Activated B cell treated with CpG ODN at 0.5 μM for 24 hours (primary cell): ENCODE measurements at places on chromosomes 4 and X. TPM values are rescaled to one million over a fixed set of nuclear protein-coding genes. Genes with fewer than 3 reads are reported as not detected.

The WNK3 gene
- total RNA-seq: 0.40 and 0.46 TPM in 2 replicates

The FAM9A gene
- total RNA-seq: not detected in 2 replicates

The RAB33A gene
- 6.9 and 8.0 TPM in 2 replicates for total RNA-seq

The KDR gene
- not detected in 2 replicates for total RNA-seq

The CYLC1 gene
- not detected in 2 replicates for total RNA-seq

The FHL1 gene
- total RNA-seq: 2.6 and 6.4 TPM in 2 replicates

The GYPE gene
- 3.7 and 4.0 TPM in 2 replicates for total RNA-seq

DNA sequence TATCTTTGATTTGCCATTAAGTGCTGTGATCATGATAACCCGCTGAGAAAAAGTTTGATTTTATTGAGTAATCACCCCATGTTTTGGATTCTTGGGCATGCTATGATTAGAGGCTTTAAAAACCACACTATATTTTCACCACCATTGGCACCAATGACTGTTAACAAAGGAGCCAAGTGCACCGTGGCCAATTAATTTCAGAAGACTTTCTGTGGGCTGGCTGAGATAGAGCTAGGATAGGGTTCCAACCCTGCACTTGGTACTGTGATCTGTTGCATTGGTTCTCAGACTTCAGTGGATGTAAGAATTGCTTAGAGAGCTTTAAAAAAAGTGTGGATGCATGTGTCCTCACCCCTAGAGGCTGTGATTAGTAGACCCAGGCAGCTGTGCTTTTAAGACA, 32.4 kb downstream of the OCRL start:
- peaks cover 44% of the 10 kb centered on the region for H3K36me3 ChIP-seq
- no peak overlapping the region for H3K27ac ChIP-seq
- H3K4me1 ChIP-seq: no peaks in the 10 kb centered on the region

- H3K36me3 ChIP-seq: peaks cover 58% of the 10 kb centered on the region
- peaks cover 6% of the 10 kb centered on the region for H3K4me1 ChIP-seq
- no peak overlapping the region for H3K4me3 ChIP-seq
- no peak overlapping the region for H3K27ac ChIP-seq
Observed at GRCh38 chrX:155235891-155236290, 19.6 kb downstream of the VBP1 start.

DNA sequence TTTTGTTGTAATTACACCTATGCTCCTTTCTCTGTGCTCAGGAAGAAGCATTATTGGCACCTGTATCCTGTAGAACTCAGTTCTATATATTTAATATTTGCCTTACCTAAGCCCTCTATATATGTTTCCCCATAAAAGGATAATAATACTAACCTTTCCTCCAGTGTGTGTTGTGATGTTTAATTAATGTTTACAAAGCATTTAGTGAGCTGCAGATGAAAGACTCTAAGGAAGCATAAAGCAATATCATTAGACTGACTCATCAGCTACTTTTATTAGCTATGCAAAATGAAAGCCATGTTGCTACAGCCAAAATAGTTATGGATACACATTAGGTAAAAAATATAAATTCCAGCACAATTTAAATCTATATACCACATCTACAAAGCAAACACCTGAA, 93.6 kb upstream of the PTPN13 start:
- H3K4me1 ChIP-seq: no peaks in the 10 kb centered on the region
- no peak overlapping the region for H3K27ac ChIP-seq
- H3K27me3 ChIP-seq: peaks cover 16% of the 10 kb centered on the region
- H3K4me3 ChIP-seq: no peak overlapping the region

DNA sequence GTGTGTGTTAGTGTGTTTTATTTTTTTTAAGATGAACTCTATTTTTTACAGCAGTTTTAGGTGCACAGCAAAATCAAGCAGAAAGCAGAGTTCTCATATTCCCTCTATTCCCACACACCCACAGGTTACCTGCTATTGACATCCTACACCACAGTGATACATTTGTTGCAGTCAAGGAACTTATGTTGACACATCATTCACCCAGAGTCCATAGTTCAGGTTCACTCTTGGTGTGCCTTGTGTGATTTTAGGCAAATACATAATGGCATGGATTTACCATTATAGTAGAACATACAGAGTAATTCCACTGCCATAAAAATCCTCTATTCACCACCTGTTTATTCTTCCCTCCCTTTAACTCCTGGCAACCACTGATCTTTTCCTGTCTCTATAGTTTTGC, 28.7 kb downstream of the DIAPH2 start:
- H3K36me3 ChIP-seq: no peaks in the 10 kb centered on the region
- no peak overlapping the region for H3K27ac ChIP-seq
- no peak overlapping the region for H3K4me3 ChIP-seq
- DNase-seq: no peak

GRCh38 chrX:8403988-8404387, 60.6 kb upstream of the VCX3B start:
- no peaks in the 10 kb centered on the region for H3K27me3 ChIP-seq
- no peaks in the 10 kb centered on the region for H3K4me1 ChIP-seq

DNA sequence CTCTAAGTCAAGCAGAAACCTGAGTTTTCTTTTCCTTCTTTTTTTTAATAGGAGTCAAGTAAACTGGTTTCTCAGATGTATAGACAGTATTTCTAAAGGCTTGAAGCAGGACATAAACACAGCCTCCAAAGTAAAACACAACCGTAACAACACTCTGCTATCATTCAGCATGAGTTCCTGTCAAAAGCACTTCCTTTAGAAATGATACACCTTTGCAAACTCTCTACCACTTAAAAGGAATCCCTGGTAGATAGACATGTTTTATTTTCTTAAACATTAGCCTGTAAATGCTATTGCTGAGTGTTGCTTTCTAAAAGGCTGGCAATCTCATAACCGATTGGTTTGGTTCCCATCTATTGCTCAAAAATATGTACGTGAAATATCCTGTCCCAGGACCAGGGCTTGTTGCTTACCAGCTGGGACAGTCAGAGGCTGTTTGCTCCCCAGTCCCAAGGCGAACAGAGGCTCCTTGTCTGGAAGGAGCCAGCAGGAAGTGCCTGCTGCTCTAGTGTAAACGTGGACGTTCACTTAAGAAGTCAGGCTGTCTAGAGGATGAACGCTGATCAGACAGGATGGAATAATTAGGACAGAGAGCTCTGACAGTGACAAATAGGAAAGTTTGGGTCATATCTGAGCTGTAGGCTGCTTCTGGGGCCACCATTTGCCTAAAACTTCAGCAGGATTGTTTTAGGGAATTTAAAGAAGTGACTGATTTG, 173.9 kb upstream of the KLF3 start:
- H3K4me3 ChIP-seq: no peak overlapping the region
- peaks cover 5% of the 10 kb centered on the region for H3K27me3 ChIP-seq
- H3K36me3 ChIP-seq: no peaks in the 10 kb centered on the region

DNA sequence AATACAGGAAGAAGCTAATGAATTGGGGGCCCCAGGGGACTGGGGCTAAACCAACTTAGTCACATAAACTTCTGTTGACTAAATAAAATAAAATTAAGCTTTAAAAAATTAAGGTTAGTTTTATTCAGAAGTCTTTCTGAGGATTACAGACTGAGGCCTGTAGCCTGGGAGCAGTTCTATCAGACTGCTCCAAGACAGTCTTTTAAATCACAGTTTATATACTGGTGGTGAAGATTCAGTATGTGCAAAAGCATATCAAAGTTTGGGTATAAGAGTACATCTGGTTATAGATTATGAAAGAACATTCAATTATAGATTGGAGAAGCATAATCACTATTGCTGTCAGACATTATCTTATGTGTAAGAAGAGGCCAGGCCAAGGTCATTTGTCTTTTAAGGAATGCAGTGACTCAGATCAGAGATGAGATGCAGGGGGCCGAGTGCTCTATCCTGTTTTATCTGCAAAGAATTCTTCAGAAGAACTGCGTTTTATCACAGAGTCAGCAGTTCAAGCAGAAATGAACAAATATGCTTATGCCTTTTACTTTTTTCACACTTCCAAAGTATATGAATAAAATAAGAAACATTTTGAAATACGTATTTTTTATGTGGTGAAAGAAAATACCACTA, 109.4 kb downstream of the PDHA2 start:
- no peaks in the 10 kb centered on the region for H3K36me3 ChIP-seq
- H3K27ac ChIP-seq: no peak overlapping the region
- no peak overlapping the region for H3K4me3 ChIP-seq
- no peaks in the 10 kb centered on the region for H3K27me3 ChIP-seq

GRCh38 chr4:22454955-22455354, 60.9 kb downstream of the ADGRA3 start:
- H3K36me3 ChIP-seq: no peaks in the 10 kb centered on the region
- no peaks in the 10 kb centered on the region for H3K27me3 ChIP-seq
- no peaks in the 10 kb centered on the region for H3K4me1 ChIP-seq
- no peak overlapping the region for H3K27ac ChIP-seq
- no peak overlapping the region for H3K4me3 ChIP-seq

GRCh38 chr4:106601519-106601918, 232.9 kb upstream of the GIMD1 start:
- H3K27me3 ChIP-seq: no peaks in the 10 kb centered on the region
- H3K27ac ChIP-seq: no peak overlapping the region
- H3K36me3 ChIP-seq: no peaks in the 10 kb centered on the region
- no peak for DNase-seq
- H3K4me1 ChIP-seq: no peaks in the 10 kb centered on the region

DNA sequence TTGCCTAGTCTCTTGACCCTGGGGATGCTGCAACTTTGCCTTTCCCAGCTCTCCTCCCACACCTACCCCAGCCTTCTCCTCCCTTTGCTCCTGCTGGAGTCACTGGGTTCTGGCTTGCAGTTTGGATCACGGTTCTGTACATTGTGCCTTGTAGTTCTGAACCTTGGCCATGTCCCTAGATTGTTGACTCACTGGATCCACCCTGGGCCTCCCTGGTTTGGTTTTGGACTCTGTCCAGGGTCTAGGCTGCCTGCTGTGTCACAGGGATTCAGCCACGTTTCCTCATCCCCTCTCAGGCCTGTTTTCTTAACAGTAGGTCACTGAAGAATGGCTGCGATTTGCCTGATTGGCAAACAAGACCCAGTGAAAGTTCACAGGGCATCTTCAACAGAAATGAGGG, 11.5 kb upstream of the GABRE start:
- H3K4me1 ChIP-seq: no peaks in the 10 kb centered on the region
- no peak for DNase-seq
- H3K4me3 ChIP-seq: no peak overlapping the region
- H3K27me3 ChIP-seq: no peaks in the 10 kb centered on the region

GRCh38 chrX:48468247-48468671, 1.8 kb downstream of the SLC38A5 start:
- peaks cover 12% of the 10 kb centered on the region for H3K4me1 ChIP-seq
- H3K27me3 ChIP-seq: no peaks in the 10 kb centered on the region
- H3K27ac ChIP-seq: peak overlapping the region; percentile 50
- no peak for DNase-seq
- H3K4me3 ChIP-seq: peak overlapping the region; percentile 91

DNA sequence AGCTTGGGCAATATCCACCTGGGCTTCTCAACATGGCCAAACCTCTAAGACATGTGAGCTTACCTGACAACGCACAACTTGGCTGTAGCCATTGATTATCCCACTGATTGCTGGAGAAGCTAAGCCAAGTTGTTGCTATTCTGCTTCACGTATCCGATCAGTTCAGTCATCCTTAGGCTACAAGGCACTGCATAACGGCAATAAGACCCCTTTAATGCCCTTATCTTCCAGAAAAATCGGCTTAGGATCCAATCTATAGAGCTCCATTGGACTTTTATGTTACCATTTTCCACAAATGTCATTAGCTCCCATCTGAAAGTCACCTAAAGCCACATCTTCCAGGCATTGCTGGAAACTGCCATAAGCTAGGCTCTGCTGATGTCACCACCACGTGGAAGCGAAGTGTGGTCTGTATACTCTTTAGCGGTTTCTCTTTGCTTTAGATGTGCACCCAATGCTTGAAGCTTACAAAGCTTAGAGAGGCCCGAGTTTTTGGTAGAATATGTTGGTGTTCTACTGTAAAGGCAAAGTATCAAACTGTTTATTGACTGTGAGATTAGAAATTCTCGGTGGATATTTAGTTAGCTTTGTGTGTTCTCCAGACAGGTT, 163.1 kb downstream of the CPE start:
- H3K27me3 ChIP-seq: peaks cover 2% of the 10 kb centered on the region
- no peak for DNase-seq
- H3K4me1 ChIP-seq: no peaks in the 10 kb centered on the region
- H3K27ac ChIP-seq: no peak overlapping the region

DNA sequence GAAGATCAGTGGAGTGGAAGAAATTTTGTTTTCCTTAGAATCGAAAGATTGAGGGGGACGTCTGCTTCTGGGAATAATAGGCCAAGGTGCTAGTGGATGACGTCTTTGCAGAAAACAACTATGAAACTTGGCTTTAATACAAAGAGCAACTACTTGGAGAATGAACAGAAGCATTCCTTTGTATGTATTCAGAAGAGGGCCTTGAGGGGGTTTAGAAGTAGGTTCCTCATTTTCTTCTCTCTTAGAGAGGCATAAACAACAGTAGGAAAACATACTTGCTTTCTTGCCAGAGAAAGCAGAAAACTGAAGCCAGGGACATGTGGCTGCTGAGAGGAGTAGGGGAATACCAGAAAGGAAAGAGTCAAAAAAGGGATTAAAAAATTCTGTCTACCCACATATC, 167.8 kb downstream of the ZNF330 start:
- H3K27me3 ChIP-seq: no peaks in the 10 kb centered on the region
- no peaks in the 10 kb centered on the region for H3K4me1 ChIP-seq
- no peaks in the 10 kb centered on the region for H3K36me3 ChIP-seq
- H3K27ac ChIP-seq: no peak overlapping the region

DNA sequence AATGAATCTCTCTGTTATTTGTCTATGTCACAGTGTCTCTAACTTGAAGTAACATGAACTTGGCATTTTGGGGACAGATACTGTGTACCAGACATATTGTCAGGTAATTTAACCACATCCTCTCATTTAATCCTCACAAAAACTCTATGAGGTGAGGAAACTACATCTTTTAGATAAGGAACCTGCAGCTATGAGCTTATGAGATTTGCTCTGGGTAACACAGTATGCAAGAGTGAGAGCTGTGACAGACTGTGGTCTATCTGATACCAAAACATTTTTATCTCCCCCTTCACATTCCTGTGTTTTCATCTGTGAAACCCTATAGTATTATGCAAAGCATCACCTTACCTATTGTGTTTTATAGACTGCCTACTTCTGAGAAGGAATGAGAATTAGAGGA, 58.4 kb upstream of the HS3ST1 start:
- no peak overlapping the region for H3K4me3 ChIP-seq
- H3K36me3 ChIP-seq: no peaks in the 10 kb centered on the region
